ENCODE measurements at places on chromosomes 5 and 9.

DNA sequence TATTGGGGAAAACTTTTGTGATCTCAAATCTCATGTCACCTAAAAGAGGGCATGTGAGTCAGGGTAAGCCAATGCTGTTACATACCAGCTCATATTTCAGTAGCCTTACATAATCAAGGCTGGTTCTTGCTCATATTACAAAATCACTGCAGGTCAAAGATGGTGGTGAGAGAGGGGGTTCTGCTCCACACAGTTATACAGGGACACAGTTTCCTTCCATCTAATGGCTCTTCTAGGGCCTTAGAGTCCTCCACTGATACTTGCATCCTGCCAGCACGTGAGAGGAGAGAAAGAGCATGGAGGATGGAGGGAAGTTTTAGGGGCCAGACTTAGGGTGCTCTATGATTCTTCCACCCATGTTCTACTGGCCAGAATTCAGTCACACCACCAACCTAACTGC is 130.0 kb downstream of the LIFR start:
- no peak for DNase-seq

DNA sequence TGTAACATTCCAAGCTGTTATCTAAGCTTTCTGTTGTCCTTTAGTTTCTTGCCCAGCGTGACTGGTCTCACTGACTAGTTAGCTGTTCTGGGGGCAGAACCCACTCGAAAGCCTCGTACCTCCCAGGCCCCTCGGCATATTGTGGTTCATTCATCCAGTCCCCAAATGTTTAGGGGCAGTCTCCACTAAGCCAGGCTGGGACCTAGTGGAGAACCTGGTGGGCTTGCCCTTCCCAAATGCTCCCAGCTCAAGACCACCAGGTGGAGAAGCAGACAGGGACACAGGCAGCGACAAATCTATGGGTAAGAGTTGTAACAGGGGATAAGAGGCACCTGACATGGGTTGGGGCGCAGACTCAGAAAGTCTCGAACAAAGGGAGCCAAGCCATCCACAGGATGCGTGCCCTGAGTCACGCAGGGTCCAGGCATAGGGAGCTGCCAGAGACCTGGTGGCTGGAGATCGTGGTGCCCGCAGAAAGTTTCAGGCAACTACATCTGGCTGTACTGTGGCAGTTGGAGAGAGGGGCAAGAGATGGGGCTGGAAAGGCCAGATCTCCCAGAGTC is 851 bp upstream of the EEIG1 start:
- no peak for DNase-seq

- DNase-seq = no peak
These were observed 184.9 kb downstream of the FANCC start for GRCh38 chr9:95132366-95133324.

GRCh38 chr9:137355761-137356365 is 53.8 kb upstream of the NRARP start:
- DNase-seq = no peak

GRCh38 chr9:119933191-119933590 is 564.0 kb upstream of the BRINP1 start:
- no peak for DNase-seq
